ENCODE measurements at places on chromosomes 11 and 22.

DNA sequence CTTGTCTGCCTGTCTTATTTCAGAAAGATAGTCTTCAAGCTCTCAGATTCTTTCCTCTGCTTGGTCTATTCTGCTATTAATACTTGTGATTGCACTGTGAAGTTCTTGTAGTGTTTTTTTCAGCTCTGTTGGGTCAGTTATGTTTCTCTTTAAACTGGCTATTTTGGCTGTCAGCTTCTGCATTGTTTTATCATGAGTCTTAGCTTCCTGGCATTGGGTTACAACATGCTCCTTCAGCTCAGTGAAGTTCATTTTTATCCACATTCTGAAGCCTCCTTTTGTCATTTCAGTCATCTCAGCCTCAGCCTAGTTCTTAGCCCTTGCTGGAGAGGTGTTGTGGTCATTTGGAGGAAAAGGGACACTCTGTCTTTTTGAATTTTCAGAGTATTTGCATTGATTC is 15.5 kb upstream of the DEPDC7 start:
- no peak for DNase-seq

DNA sequence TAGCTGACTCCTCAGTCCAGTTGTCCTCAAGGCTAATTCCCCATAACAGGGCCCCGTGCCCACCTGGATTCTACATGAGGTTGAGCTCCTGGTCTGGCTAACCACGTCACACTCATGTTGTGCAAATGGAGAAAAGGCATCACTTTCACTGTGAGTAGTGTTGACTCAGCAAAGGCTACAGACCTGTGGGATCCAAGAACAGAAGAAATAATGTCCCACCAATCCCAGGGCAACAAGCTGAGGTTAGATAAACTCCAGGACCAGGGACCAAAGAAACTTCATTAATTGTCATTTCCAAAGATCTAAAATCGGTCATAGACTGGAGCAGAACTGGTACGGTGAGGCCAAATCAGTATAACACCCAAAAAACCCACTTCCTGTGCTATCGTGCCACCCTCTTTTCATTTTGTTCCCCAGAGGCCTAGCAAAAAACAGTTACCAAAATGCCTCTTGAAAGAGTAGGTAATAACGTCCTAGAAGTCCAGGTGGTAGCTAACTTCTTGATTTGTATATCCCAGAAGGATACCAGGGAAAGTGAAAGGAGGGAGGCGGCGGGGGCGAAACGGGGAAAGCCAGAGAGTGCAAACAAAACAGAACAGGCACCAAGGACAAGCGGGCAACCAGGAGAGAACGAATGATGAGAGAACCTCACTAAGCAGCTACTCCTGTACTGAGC is 1.4 kb downstream of the PCSK7 start:
- no peak for DNase-seq

DNA sequence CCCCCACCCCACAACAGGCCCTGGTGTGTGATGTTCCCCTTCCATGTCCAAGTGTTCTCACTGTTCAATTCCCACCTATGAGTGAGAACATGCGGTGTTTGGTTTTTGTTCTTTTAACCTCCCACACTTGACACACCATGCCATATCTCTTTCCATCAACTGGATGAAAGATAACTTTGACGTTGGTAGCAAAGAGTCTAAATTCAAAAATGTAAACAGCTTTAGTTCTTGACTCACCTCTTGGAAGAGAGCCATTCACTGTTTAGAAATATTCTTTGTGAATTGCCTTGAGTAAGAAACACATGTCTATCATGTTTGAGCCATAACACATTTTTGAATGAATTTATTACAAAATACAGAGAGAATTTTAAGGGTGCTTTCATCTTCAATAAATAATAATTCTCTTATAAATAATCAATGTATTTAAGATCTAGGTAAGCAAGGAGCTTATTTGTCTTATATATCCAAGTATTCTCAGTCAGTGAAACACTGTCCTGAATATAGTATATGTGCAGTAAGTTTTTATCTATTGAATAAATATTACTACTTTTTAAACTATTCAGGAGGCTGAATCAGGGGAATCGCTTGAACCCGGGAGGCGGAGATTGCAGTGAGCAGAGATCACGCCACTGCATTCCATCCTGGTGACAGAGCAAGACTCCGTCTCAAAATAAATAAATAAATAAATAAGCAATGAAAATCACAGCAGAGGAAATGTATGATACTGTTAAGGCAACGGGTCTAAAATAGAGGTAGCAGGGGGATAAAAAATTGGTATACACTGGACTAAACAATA is 6.7 kb downstream of the CARD18 start:
- DNase-seq = no peak

- DNase-seq = no peak
Observed at GRCh38 chr11:109015283-109015682, 350.4 kb downstream of the DDX10 start.

- DNase-seq = no peak
Observed at GRCh38 chr11:70210051-70210501, 7.0 kb downstream of the FADD start.

- no peak for DNase-seq
Observed at GRCh38 chr11:46049325-46049897, 71.8 kb downstream of the PHF21A start.

GRCh38 chr11:45517171-45517770 is 148.2 kb downstream of the CHST1 start:
- DNase-seq = no peak

GRCh38 chr11:47466701-47467250 is 17.8 kb upstream of the RAPSN start:
- no peak for DNase-seq

DNA sequence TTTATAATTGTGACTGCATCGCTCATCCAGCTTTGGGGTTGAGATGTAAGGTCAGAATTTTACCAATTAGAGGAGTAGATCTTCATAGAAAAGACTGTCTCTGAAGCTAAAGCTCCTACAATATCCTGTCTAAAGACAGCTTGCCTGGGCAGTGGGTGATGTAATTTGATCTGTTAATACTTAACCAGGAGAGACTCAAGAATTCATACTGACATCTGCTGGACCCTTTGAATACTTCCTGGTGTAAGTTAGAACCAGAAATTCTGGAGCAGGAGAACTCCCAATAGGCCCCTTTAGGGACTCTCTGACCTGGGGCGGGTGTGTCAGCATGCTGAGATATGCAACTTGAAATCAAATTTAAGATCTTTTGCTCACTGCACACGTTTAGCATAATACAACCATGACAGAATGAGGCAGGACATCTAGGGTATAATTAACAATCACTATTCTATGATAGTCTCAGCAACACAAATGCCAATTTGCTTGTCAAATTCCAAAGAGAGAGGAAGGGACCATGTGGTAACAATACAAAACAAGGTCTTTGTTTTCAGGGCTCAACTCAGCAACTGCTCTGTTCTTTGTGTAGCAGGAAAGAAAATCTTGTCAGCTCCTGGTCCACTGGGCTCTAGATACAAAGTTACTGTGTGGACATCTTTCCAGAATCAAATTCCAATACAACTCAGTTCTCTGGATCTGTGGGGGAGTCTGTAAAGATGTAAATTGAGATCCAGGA is 143.9 kb downstream of the INSC start:
- no peak for DNase-seq

DNA sequence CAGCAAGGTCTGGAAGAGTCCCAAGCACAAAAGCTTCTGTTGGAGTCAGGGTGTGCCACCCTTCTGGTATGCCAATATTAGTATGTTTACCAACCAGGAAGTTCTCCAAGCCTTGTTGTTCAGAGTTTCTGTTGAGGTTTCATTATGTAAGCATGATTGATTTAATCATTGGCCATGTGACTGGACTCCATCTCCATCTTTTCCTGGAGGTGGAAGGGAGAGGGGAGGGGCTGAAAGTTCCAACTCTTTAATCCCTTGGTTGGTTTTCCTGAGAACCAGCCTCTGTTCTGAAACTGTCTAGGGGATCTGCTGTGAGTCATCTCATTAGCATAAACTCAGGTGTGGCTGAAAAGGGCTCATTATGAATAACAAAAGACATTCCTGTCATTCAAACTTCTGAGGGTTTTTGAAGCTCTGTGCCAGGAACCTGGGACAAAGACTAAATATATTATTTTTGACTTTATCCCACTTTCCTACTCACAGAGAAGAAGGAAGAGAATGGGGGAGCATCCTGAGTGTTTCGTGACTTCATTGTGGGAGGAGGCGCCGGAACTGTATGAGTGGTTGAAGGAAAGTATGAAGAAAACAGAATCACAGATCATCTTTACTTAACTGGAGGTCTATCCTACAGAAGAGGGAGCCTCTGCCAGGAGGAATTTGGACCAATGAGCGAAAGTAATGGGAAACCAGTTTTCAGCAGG is 138.2 kb downstream of the NECTIN1 start:
- no peak for DNase-seq

GRCh38 chr11:36460220-36460619 is 49.9 kb downstream of the TRAF6 start:
- DNase-seq = no peak

DNA sequence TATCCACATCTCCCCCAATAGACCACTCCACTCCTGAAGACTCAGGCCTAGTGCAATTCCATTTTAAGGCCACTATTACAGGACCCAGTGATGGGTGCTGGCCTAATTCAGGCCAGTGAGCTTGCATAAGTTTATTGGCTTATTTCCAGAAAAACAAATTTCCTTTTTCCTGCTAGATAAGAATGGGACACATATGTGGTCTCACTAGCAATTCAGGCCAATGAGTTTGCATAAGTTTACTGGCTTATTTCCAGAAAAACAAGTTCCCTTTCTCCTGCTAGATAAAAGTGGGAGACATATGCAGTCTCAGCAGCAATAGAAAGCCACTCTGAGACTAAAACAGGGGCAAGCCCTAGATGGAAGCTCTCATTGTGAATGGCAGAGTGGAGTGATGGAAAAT is 22.4 kb downstream of the ADM start:
- DNase-seq = no peak

- no peak for DNase-seq
Observed at GRCh38 chr22:45235101-45235777, 5.5 kb downstream of the KIAA0930 start.

GRCh38 chr22:17627961-17628405 is 566 bp downstream of the ATP6V1E1 start:
- no peak for DNase-seq

- no peak for DNase-seq
Observed at GRCh38 chr22:25482868-25483639, 81.4 kb upstream of the GRK3 start.

GRCh38 chr11:60281485-60281884 is 1.0 kb downstream of the MS4A4A start:
- no peak for DNase-seq

GRCh38 chr11:120807414-120808150 is 216.3 kb upstream of the TBCEL start:
- no peak for DNase-seq

DNA sequence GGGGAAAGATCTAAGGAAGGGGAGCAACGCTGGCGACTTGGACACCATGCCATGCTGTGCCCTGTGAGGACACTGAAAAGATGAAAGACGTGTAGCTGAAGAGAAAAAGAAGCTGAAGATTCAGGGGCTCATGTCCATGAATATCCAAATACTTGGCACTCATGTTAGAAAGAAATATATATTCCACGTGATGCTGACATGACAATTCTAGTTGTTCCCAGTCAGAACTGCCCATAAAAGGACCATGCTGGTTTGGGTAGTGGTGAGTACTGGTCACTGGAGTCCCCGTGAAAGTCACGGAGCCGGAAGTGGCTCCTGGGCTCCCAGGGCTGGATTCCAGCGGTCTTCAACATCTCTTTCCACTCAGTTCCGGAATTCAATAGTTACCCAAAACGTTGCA is 9.9 kb downstream of the MS4A15 start:
- no peak for DNase-seq

Measured in uterus (tissue), 4 donors.